Activated T-helper 2 cell treated with anti-CD3 and anti-CD28 coated beads, Interferon-gamma antibody, Interleukin-2, Interleukin-4, amounts not matched to agents 10 μg/mL and 5 μg/mL and 100 μg/mL, durations not matched to agents 14 hours and 24 hours and 36 hours (primary cell): ENCODE measurements at places on chromosomes 7 and 10.

DNA sequence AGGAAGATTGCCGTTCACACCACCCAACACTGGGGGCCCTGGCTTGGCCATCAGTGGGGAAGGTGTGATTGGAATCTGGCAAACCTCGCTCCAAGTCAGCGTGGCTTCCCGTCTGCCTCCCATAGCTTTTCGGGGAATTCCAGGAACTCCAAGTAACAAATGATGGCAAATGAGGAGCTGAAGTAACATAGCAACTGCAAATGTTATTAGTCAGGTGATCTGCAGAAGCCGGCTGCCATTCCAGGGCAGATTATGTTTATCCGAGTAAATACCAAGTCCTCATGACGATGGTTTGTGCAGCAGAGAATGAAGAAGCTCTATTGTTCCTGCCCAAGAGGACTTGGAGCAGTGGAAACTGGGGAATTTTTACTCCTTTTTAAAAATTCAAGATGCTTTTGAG lies 270.5 kb upstream of the PODXL start:
- H3K4me1 ChIP-seq: no peaks in the 10 kb centered on the region
- no peaks in the 10 kb centered on the region for H3K27me3 ChIP-seq
- no peak overlapping the region for H3K27ac ChIP-seq
- DNase-seq: no peak

DNA sequence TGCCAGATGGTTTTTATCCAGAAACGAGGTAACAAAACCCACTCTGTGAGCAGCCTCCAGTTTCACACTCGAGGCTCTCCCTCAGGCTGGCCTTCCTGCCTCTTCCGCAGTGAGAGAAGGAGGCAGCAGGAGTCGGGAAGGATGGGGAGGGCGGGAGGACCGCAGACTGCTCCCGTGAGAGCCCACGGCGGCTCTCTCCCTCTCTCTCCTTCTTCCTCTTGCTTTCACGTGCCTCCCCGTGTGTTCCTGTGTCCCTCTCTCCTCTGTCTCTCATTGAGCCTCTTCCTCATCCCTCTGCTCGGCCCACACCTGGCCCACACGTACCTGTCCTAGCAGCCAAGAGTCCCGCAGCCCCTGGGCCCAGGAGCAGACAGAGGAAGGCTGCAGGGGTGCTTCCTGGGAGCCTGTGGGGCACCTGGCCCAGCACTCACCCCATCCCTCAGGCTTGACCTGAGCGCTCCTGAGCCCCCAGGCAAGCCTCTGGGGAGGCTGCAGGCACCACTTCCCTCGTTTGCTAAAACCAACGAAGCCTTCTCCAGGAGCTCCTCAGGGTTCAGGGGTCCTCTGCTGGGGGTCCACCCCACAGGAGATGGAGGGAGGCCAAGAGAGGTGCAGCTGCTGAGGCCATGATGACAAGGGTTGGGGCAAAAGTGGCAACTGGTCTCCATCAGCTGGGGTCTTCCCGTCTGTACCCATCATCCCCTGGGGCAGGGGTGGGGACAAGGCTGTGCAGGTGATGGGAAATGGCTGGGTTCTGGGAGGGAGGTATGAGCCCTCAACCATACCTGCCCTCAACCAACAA lies 13.6 kb downstream of the SPOCK2 start:
- H3K4me1 ChIP-seq: peaks cover 38% of the 10 kb centered on the region
- peaks cover 52% of the 10 kb centered on the region for H3K36me3 ChIP-seq
- H3K4me3 ChIP-seq: no peak overlapping the region
- H3K27me3 ChIP-seq: no peaks in the 10 kb centered on the region

- no peak overlapping the region for H3K4me3 ChIP-seq
- H3K27me3 ChIP-seq: no peaks in the 10 kb centered on the region
- H3K36me3 ChIP-seq: peaks cover 59% of the 10 kb centered on the region
Observed at GRCh38 chr7:137882806-137883205, 36.0 kb upstream of the DGKI start.

DNA sequence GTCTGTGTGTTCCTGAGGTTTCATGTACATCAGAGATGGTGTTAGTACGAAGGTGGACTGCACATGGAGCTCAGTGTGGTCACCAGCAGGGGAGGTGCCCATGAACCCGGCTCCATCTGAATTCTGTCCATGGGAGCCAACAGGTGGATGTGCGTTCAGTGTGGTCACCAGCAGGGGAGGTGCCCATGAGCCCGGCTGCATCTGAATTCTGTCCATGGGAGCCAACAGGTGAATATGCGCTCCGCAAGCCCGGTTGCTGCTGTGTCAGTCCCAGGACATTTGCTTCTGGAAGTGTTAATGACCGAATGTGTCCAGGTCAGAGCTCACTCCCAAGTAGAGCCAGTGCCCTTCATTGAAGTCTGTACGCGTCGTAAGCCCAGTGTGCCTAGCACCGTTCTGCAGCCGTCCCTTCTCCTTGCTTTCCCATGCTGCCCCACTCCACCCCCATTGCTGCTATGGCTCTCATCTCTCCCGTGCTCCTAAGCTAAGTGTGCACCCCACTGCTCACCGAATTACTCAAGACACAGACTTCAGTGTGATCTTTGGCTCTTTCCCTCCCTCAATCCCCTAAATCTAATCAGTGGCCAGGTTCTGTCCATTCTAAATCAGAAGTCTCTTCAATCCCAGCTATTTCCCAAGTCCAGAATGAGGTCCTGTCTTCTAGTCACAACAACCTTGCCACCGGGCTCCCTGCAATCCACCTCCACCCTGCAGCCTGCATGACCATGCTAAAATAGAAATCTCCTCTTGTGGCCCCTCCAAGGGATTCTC lies 352.4 kb downstream of the TCERG1L start:
- DNase-seq: no peak
- no peaks in the 10 kb centered on the region for H3K27me3 ChIP-seq
- H3K4me1 ChIP-seq: no peaks in the 10 kb centered on the region
- no peak overlapping the region for H3K27ac ChIP-seq

DNA sequence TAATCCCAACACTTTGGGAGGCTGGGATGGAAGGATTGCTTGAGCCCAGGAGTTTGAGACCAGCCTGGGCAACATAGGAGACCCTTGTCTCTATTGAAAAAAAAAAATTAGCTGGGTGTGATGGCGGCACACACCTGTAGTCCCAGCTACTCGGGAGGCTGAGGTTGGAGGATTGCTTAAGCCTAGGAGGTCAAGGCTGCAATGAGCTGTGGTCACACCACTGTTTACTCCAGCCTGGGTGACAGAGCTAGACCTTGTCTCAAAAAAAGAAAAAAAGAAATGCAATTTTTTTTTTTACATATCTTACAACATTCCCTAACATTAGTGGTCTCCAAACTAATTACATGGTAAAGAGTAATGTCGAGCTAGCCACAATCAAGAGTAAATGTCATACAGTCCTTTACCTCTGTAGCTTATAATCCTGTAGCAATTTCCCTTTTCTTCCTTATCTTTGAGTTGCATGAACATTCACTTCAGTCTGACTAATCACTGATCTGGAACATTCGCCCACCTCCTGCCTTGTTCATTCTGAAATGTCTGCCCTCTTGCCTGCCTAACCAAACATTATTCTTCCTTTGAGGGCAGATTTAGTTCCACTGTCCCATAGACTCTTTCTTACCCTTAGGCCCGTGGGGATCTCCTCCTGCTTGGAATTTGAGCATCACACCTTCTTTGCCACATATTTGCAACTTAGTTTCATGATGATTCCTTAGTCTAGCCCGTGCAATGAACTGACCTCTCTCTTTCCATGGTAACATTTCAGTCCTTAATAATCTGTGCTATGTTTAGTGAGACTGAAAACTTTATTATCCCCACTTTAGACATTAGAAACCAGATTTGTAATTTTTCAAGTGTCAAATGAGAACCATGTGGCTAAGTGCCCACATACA lies 4.8 kb upstream of the VCL start:
- no peak for DNase-seq
- no peaks in the 10 kb centered on the region for H3K27me3 ChIP-seq

GRCh38 chr7:44801890-44802289 lies 5.4 kb downstream of the PPIA start:
- H3K4me3 ChIP-seq: no peak overlapping the region
- no peak overlapping the region for H3K27ac ChIP-seq

GRCh38 chr7:5435291-5436002 lies 11.8 kb upstream of the TNRC18 start:
- H3K27ac ChIP-seq: no peak overlapping the region
- peaks cover 3% of the 10 kb centered on the region for H3K36me3 ChIP-seq

DNA sequence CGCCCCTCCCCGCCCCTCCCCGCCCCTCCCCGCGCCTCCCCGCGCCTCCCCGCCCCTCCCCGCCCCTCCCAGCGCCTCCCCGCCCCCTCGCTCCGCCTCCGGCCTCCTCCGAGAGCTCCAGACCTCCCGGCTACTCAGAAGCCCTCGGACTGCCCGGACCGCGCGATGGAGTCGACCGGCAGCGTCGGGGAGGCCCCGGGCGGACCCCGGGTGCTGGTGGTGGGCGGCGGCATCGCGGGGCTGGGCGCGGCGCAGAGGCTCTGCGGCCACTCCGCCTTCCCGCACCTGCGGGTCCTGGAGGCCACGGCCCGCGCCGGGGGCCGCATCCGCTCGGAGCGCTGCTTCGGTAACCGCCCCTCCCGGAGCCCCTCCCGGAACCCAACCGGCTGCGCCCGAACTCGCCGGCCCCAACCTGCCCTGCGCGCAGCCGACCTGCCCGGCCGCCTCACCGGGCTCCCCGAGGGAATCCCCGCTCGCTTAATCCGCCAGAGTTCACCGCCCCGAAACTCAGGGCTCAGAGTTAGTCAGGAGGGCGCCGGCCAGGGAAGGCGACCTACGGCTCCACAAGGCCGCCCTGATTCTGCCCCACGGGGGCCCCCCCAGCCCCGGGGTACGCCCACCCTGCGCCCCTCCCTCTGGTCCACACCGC lies at the start of gene PAOX:
TSS of gene PAOX (plus strand) at position 111 of the 649 bp plus-strand sequence. CDS start at position 166, 55 bp downstream.
- peaks cover 6% of the 10 kb centered on the region for H3K4me1 ChIP-seq
- H3K27me3 ChIP-seq: peaks cover 5% of the 10 kb centered on the region
- H3K27ac ChIP-seq: no peak within 1 kb of the TSS
- peak; percentile 59 for DNase-seq

GRCh38 chr7:13117592-13117991 lies 430.2 kb downstream of the ARL4A start:
- H3K36me3 ChIP-seq: no peaks in the 10 kb centered on the region
- no peak for DNase-seq
- H3K4me3 ChIP-seq: no peak overlapping the region
- H3K4me1 ChIP-seq: no peaks in the 10 kb centered on the region

DNA sequence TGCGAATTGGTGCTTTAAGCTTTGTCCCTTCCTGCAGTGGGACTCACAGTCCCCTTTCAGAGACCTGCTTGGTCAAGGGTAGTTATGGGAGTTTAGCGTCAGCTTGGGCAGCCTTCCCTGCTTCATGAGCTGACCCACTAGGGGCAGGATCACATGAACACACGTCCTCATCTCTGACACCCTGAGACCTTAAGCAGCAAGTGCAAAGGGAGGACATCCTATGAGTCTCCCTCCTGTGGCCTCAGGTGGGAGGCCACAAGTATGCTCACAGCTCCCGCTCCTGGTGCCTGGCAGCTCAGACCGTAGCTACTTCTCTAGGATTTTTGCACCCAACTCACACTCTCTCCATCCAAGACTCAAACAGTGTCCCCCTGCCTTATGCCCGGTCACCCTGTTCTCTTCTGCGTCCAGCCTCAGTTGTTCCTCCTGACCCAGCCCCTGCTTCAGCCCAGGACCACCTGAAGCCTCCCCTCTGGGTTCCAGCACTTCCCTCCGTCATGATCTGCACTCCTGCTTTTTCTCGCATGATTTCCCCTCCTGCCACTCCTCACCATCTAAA lies 136.6 kb upstream of the FAM20C start:
- no peak overlapping the region for H3K27ac ChIP-seq
- H3K36me3 ChIP-seq: no peaks in the 10 kb centered on the region
- no peak for DNase-seq
- H3K4me1 ChIP-seq: no peaks in the 10 kb centered on the region
- no peaks in the 10 kb centered on the region for H3K27me3 ChIP-seq

GRCh38 chr7:91089382-91089963 lies 174.8 kb upstream of the FZD1 start:
- H3K27me3 ChIP-seq: peaks cover 2% of the 10 kb centered on the region
- no peaks in the 10 kb centered on the region for H3K4me1 ChIP-seq
- DNase-seq: no peak
- H3K36me3 ChIP-seq: no peaks in the 10 kb centered on the region
- H3K4me3 ChIP-seq: no peak overlapping the region
- H3K27ac ChIP-seq: no peak overlapping the region

DNA sequence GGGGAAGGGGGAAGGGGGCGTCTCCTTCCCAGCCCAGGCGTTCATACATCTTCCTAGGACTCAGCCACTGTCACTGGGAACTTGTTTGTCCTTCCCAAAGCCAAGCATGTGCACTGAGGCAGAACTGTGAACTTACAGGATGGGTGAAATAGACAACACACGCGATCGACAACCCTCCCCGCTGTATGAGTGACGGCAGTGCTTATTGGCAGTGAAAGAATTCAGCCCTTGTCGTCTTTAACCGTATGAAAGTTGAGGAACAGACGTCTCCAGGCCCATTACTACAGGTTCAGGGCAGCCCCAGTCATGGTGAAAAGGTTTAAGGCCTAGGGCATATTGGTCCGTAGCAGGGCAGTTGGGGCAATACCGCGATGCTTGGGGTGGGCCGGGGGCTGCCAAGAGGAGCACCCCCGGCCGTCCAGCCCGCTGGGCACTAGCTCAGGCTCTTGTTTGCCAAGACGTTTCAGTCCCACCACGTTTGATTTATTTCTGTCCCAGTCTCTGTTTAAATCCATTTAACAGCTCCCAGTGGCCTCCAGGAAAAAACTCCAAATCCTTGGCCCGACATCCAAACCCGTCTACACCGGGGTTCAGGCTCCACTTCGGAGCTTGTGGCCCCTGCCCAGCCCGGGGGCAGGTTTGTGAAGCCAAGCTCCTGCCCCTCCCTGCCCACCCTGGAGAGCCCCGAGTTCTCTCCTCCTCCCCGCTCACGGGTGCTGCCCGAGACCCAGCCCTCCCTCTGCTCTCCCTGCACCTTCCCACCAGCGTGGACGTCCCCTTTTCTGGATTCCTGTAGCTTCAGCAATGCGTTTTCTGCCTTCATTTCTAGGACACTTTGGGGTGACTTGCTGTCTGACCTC lies 159.8 kb downstream of the DNAJB6 start:
- DNase-seq: no peak
- peaks cover 27% of the 10 kb centered on the region for H3K4me1 ChIP-seq
- no peak overlapping the region for H3K4me3 ChIP-seq

GRCh38 chr10:89548673-89549072 lies 13.3 kb upstream of the SLC16A12 start:
- no peaks in the 10 kb centered on the region for H3K36me3 ChIP-seq
- H3K4me1 ChIP-seq: no peaks in the 10 kb centered on the region
- peaks cover 10% of the 10 kb centered on the region for H3K27me3 ChIP-seq
- no peak overlapping the region for H3K27ac ChIP-seq

GRCh38 chr7:132240821-132241422 lies 335.3 kb downstream of the PLXNA4 start:
- peaks cover 1% of the 10 kb centered on the region for H3K27me3 ChIP-seq
- no peak overlapping the region for H3K27ac ChIP-seq
- H3K4me1 ChIP-seq: no peaks in the 10 kb centered on the region
- DNase-seq: no peak

- H3K4me3 ChIP-seq: no peak overlapping the region
- H3K27ac ChIP-seq: no peak overlapping the region
- peaks cover 9% of the 10 kb centered on the region for H3K36me3 ChIP-seq
Observed at GRCh38 chr7:121442845-121443244, 46.7 kb upstream of the FAM3C start.

- peaks cover 67% of the 10 kb centered on the region for H3K36me3 ChIP-seq
- H3K4me3 ChIP-seq: no peak overlapping the region
- H3K27ac ChIP-seq: no peak overlapping the region
- no peaks in the 10 kb centered on the region for H3K4me1 ChIP-seq
- no peaks in the 10 kb centered on the region for H3K27me3 ChIP-seq
- no peak for DNase-seq
Observed at GRCh38 chr7:66953044-66953427, 32.0 kb downstream of the TMEM248 start.
